ENCODE measurements at places on chromosomes 5 and 9. TPM values are rescaled to one million over a fixed set of nuclear protein-coding genes. Genes with fewer than 3 reads are reported as not detected.

DNA sequence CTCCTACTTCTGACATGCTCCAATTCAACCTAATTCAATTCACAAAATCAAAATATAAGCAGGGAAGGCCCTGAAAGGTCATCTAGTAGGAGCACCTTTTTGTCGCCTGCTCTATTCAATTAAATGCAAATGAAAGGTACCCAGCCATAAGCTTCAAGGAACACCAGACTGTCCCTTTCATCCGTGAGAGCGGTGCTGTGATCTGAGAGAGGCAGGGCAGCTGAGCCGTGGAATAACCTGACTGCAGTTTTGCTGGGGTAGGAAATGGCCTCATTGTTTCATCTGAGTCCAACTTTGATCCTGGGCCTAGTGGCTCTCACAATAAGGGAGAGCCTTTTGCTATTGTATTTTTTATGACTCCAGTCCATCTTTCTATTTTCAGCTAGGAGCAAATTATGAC, 39.8 kb upstream of the GLRA1 start:
- no peaks in the 10 kb centered on the region for H3K4me1 ChIP-seq
- no peak overlapping the region for H3K27ac ChIP-seq
- DNase-seq, result no peak

- no peak overlapping the region for H3K27ac ChIP-seq
- no peak overlapping the region for H3K4me3 ChIP-seq
- no peak for DNase-seq
- no peaks in the 10 kb centered on the region for H3K36me3 ChIP-seq
- no peaks in the 10 kb centered on the region for H3K27me3 ChIP-seq
Observed at GRCh38 chr9:80883426-80883825, 805.9 kb downstream of the TLE1 start.

GRCh38 chr9:134489621-134490408, 151.8 kb upstream of the COL5A1 start:
- no peak overlapping the region for H3K27ac ChIP-seq
- no peak overlapping the region for H3K4me3 ChIP-seq
- no peak for DNase-seq
- H3K4me1 ChIP-seq, result peaks cover 4% of the 10 kb centered on the region
- H3K36me3 ChIP-seq, result no peaks in the 10 kb centered on the region

GRCh38 chr5:133818869-133819600, 149.4 kb downstream of the C5orf15 start:
- H3K27ac ChIP-seq, result no peak overlapping the region
- DNase-seq, result no peak
- H3K36me3 ChIP-seq, result no peaks in the 10 kb centered on the region
- no peaks in the 10 kb centered on the region for H3K27me3 ChIP-seq
- H3K4me3 ChIP-seq, result no peak overlapping the region

DNA sequence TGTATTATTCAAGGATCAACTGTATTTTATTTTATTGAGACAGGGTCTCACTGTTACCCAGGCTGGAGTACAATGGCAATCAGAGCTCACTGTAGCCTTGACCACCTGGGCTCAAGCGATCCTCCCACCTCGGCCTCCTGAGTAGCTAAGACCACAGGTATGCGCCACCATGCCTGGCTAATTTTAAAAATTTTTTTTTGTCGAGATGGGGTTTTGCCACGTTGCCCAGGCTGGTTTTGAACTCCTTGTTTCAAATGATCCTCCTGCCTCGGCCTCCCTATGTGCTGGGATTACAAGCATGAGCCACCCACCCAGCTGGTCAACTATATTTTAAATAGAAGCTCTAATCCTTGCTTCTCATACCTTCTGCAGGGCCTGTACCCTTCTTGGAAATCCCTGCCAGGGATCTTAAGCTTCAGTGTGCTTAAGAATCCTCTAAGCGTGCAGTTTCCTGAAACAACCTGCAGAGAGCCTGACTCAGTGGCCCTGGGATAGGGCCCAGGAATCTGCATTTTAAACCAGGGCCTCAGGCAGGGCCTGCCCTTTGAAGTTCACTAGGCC, 2.9 kb downstream of the AKNA start:
- no peaks in the 10 kb centered on the region for H3K36me3 ChIP-seq
- H3K4me3 ChIP-seq, result no peak overlapping the region
- peaks cover 27% of the 10 kb centered on the region for H3K4me1 ChIP-seq
- DNase-seq, result no peak
- no peaks in the 10 kb centered on the region for H3K27me3 ChIP-seq

GRCh38 chr5:96651948-96652753, 10.0 kb upstream of the CAST start:
- no peak overlapping the region for H3K4me3 ChIP-seq
- no peak for DNase-seq
- no peaks in the 10 kb centered on the region for H3K4me1 ChIP-seq
- H3K27ac ChIP-seq, result no peak overlapping the region
- H3K36me3 ChIP-seq, result no peaks in the 10 kb centered on the region

DNA sequence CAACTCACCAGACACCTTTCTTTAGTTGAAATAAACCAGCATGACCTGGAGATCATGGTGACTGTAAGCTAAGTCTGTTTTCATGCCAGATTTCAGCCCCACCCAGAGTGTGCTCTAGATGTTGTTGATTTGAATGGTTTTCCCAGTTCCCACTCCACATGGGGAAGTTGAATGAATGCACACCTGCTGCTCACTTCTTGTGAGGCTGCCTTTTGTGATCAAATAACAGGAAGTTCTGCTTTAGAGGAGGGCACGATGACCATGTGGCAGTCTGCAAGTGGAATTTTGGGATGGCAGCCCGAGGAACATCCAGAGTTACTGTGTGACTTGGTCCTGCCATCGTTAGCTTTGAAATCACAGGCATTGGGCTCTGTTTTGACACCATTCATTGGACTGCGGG, 18.7 kb downstream of the SLC46A2 start:
- H3K27me3 ChIP-seq, result no peaks in the 10 kb centered on the region
- no peak overlapping the region for H3K4me3 ChIP-seq
- no peaks in the 10 kb centered on the region for H3K36me3 ChIP-seq
- H3K27ac ChIP-seq, result no peak overlapping the region
- no peak for DNase-seq

DNA sequence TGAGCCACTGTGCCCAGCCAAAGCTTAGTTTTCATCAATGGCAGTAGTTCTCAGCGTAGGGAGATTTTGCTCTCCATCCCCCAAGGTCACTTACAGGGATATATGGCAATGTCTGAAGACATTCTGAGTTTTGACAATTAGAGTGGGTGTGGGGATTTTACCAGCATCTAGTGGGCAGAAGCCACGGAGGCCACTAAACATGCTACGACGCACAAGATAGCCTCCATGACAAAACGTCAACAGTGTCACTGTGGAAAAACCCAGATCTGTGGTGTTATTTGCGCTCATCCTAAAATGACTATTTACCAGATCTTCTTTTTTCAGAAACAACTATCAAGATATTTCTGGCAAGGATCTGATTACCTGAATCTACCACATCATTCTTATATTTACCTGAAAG, 68.2 kb downstream of the CDC14B start:
- H3K4me3 ChIP-seq, result no peak overlapping the region
- DNase-seq, result no peak
- no peaks in the 10 kb centered on the region for H3K36me3 ChIP-seq

GRCh38 chr5:113267361-113267900, 167.4 kb downstream of the TSSK1B start:
- no peak overlapping the region for H3K27ac ChIP-seq
- no peak overlapping the region for H3K4me3 ChIP-seq
- DNase-seq, result no peak
- H3K4me1 ChIP-seq, result peaks cover 26% of the 10 kb centered on the region
- no peaks in the 10 kb centered on the region for H3K36me3 ChIP-seq

DNA sequence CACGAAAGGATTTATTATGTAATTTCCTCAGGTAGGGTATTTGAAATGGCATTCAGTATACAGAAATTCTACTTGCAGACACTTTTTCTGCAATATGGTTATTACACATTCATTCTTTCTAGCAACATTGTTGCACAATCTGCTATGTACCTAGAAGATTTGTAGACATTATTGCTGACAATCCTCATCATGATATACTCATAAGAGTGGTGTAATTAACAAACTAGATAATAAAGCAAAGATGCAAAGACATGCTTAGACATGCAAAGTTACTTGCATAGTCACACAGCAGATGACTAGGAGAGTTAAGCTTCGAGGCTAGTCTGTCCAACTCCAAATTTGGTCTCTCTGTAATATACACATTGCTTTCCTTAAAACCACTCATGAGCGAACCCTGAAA, 317.1 kb downstream of the ASTN2 start:
- no peaks in the 10 kb centered on the region for H3K36me3 ChIP-seq
- no peak overlapping the region for H3K27ac ChIP-seq
- no peaks in the 10 kb centered on the region for H3K4me1 ChIP-seq
- H3K27me3 ChIP-seq, result no peaks in the 10 kb centered on the region
- no peak for DNase-seq

GRCh38 chr5:93721071-93721470, 20.3 kb downstream of the POU5F2 start:
- H3K27me3 ChIP-seq, result no peaks in the 10 kb centered on the region
- no peak overlapping the region for H3K4me3 ChIP-seq

DNA sequence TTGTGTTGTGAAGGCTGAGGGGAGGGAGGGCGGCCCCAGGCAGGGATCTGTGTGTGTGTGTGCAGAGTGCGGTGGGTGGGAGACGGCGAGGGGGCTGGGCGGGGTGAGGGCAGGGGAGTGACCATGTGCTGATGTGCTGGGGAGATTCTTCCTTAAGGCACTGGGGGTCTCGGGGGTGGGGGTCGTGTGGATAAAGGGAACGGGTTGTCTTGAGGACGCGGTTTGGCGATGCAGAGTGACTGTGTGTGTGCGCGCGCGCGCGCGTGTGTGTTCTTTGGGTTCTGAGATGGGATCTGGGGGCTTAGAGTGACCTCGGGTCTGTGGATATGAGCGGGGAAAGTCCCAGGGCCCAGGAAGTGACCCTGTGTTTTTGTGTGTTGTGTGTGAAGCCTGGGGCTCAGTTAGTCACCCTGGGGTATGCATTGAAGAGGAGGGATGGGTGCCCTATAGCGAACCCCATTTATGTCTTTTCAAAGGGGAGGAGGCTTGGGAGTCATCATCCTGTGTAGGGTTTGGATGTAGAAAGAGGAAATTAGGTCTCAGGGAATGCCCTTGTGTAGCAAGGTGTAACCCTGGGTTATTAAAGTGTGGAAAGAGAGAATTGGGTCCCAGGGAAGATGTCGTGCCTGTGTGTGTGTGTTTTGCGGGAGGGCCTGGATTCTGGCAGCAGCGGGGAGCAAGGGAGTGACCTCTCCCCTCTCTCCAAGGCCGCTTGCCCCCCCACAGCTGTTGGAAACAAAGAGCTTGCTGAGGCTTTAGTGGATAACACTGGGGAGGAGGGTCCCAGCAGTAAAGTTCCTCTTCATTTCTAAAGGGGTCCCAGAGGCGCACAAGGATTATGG, 1.4 kb downstream of the TMEFF1 start:
- no peaks in the 10 kb centered on the region for H3K36me3 ChIP-seq
- H3K4me1 ChIP-seq, result peaks cover 5% of the 10 kb centered on the region
- no peak for DNase-seq
- no peak overlapping the region for H3K27ac ChIP-seq
- peak overlapping the region; percentile 55 for H3K4me3 ChIP-seq

- peaks cover 8% of the 10 kb centered on the region for H3K4me1 ChIP-seq
- no peak overlapping the region for H3K27ac ChIP-seq
- H3K36me3 ChIP-seq, result no peaks in the 10 kb centered on the region
- no peak for DNase-seq
- H3K27me3 ChIP-seq, result no peaks in the 10 kb centered on the region
Observed at GRCh38 chr5:139315056-139315615, 21.6 kb downstream of the MATR3 start.

DNA sequence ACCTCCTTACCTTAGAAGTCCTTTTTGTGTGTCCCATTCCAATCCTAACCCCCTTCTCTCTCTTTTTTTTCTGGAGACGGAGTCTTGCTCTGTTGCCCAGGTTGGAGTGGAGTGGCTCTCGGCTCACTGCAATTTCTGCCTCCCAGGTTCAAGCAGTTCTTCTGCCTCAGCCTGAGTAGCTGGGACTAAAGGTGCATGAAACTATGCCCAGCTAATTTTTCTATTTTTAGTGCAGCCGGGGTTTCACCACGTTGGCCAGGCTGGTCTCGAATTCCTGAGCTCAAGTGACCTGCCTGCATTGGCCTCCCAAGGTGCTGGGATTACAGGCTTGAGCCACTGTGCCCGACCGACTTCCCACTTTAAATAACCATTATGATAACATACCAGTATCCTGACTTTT, 17.5 kb downstream of the TMEM38B start:
- no peak for DNase-seq
- no peaks in the 10 kb centered on the region for H3K36me3 ChIP-seq
- H3K4me3 ChIP-seq, result no peak overlapping the region
- H3K4me1 ChIP-seq, result no peaks in the 10 kb centered on the region

DNA sequence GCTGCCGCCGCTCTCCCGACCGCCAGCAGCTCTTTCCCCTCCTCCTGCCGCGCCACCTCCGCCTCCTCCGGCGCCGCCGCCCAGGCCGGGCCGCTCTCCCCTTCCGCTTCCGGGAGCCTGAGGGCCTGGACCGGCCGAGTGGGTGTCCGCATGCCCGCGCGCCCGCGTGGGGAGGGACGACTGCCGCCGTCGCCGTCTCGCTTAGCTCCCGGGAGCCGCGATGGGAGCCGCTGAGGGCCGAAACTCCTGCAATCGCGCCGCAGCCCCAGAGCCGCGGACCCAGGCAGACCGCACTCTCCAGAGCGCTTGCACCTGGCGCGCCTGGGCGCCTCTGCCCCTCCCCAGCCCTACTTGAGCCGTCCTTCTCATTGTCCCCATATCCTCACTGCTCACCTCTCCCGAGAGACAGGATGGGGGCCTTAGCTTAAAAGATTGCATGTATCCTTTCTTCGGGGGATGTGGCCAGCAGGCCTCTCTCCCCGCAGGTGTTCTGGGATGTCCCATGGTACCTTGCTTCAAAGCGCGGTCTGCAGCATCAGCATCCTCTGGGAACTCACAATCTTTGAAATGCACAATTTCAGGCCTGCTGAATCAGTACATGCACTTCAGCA, at the start of gene ZDHHC21:
Gene ZDHHC21 (minus strand): TSS at position 182 of the 611 bp plus-strand sequence. CDS start 19,092 bp downstream, outside the sequence.
- no peak within 1 kb of the TSS for H3K27ac ChIP-seq
- H3K4me3 ChIP-seq, result peak within 1 kb of the TSS; percentile 82
- DNase-seq, result peak; percentile 67
- H3K4me1 ChIP-seq, result no peaks in the 10 kb centered on the region
- no peaks in the 10 kb centered on the region for H3K36me3 ChIP-seq

- DNase-seq, result no peak
- H3K4me1 ChIP-seq, result no peaks in the 10 kb centered on the region
- no peak overlapping the region for H3K4me3 ChIP-seq
- H3K27ac ChIP-seq, result no peak overlapping the region
- H3K27me3 ChIP-seq, result no peaks in the 10 kb centered on the region
- H3K36me3 ChIP-seq, result no peaks in the 10 kb centered on the region
Observed at GRCh38 chr5:63535840-63536602, 426.2 kb downstream of the HTR1A start.

GRCh38 chr9:89657765-89658164, 53.0 kb downstream of the GADD45G start:
- no peaks in the 10 kb centered on the region for H3K36me3 ChIP-seq
- no peak overlapping the region for H3K27ac ChIP-seq
- no peak for DNase-seq
- peaks cover 24% of the 10 kb centered on the region for H3K4me1 ChIP-seq
- no peaks in the 10 kb centered on the region for H3K27me3 ChIP-seq

- no peaks in the 10 kb centered on the region for H3K27me3 ChIP-seq
- no peaks in the 10 kb centered on the region for H3K4me1 ChIP-seq
- H3K36me3 ChIP-seq, result no peaks in the 10 kb centered on the region
- DNase-seq, result no peak
- no peak overlapping the region for H3K4me3 ChIP-seq
Observed at GRCh38 chr5:151267491-151268260, 14.7 kb downstream of the GM2A start.

The GARIN3 gene
- total RNA-seq, result not detected

The PCDHGA7 gene
- 4.2 TPM for total RNA-seq

The SCGB3A2 gene
- total RNA-seq, result 0.79 TPM

The C9orf50 gene
- total RNA-seq, result not detected

The TMEM141 gene
- total RNA-seq, result 58.7 TPM

The GABRA6 gene
- not detected for total RNA-seq

The MYOZ3 gene
- total RNA-seq, result 2.6 TPM

The CSF2 gene
- not detected for total RNA-seq

All from ovary (tissue), 10 donors.